HFFc6 (cell line): ENCODE measurements at places on chromosomes 7 and 10. TPM values are rescaled to one million over a fixed set of nuclear protein-coding genes. Genes with fewer than 3 reads are reported as not detected.

The CRYGN gene
- not detected in 3 replicates for total RNA-seq

The CCL24 gene
- not detected in 3 replicates for total RNA-seq

The CLRN3 gene
- total RNA-seq, result not detected in 3 replicates

DNA sequence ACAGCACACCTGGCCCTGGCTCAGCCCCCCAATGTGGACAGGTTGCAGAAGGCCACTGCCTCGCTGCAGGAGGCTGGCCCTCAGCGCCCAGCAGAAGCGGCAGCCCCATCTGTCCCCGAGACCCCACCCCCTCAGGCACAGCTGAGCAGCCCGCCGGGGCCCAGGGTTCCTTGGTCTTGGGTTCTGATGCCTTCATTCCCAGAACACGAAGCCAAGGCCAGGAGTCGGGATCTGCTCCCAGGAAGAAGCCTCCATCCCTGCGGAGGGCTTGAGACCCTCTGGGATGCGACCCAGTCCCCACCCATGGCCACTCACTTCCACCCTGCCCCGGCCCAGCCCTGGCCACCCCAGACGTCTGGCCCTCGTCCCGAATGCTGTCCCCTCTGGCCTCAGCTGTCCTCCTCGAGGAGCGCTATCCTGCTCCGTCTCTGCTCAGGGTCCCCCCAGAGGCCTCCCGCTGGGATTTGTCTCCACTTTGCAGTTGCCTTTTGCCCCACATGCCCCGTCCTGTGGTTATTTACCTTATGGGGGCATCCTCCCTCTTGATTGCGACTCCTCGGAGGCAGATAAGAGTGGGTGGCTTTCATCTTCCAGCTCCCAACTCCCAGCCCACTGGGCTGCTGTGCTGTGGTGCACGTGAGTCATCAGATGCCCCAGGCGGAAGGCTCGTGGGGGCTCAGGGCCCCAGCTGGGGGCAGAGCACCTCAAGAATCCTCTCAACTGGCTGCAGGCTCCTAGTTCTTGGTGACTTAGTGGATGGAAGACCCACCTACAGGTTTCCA is 97.5 kb downstream of the MKI67 start:
- no peak for DNase-seq

- DNase-seq, result no peak
These were observed 81.4 kb downstream of the ZNF33B start for GRCh38 chr10:42556931-42557330.

The BEND7 gene
- total RNA-seq, result 0.13 to 2.0 TPM (median 1.4 TPM) in 3 replicates

The SORBS1 gene
- total RNA-seq, result 0.05 to 0.27 TPM (median 0.18 TPM) in 3 replicates

- no peak for DNase-seq
These were observed 129.9 kb downstream of the KBTBD2 start for GRCh38 chr7:32761451-32762205.

The FGL2 gene
- total RNA-seq, result not detected in 3 replicates

GRCh38 chr10:97500297-97500575 is 1.5 kb downstream of the UBTD1 start:
- no peak for DNase-seq

DNA sequence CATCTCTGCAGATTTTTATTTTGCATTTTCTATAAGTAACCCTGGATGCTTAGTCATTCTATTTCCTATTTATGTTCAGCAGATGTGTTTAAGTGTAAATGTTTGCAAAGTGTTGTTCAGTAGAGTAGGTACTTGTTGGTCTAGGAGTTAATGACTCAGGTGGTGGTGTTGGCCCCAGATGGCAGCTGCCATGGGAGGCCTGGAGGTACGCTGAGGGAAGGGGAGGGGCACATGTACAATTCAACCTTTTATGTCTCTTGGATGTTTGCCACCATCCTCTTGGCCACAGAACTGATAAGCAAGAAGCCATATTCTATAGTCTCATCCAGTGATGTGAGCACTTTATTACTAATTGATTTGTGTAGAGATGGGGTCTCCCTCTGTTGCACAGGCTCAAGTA is 68.1 kb upstream of the SLC39A12 start:
- no peak for DNase-seq

DNA sequence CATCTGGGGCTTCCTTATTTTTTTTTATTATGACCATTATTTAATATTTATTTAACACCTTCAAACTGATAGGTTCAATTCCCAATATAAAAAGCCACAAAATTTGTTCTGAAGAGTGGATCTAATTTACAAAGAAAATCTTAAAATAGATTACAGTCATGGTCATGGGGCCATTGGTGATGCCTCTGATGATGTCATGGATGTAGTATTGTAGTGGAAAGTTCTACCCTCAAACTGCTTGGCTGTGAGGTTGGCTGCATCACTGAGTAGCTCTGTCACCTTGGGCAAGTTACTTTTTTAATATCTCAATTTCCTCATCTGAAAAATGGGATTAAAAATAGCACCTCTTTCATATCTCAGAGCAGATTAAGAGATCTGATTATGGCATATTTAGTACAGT is 128.5 kb downstream of the DKK1 start:
- DNase-seq, result peak; percentile 74

DNA sequence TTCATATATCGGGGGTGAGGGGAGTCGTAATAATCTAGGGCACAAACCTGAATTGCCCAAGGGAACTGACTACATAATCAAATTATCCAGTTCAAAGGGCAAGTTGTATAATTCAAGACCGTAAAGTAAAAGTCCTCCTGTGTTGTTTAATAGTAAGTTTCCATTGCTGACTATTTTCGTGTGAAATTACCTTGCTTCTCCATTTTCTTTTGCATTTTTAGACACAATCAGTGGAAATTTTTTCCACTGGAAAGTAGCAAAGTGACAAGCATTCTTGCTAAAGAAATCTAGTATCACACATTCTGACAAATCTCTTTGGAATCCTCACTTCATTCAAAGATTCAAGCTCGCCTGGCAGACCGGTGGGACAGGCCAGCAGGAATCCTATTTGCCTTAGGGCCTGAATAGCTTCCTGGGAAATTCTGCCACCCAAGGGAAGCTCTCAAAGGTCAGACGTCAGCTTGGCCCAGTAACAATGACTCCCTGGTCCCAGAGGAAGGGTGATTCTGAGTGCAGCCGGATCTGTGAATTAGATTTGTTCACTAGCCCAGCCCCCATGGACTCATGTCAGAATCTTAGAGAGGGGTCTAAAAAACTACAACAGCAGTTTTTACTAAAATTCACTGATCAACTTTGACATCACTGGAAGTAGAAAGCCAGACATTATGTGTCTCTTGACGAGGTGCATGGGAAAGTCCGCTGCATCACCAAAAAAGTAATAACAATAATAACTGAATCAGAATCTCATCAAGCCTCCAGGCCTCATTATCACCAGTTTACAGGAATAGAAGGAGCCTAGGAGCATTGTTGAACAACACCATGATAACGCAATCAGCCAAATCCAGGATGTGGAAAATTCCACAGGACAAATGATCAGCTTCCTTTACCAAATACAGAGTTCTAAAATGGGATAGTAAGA is 161.0 kb downstream of the SKIDA1 start:
- DNase-seq, result peak; percentile 88

DNA sequence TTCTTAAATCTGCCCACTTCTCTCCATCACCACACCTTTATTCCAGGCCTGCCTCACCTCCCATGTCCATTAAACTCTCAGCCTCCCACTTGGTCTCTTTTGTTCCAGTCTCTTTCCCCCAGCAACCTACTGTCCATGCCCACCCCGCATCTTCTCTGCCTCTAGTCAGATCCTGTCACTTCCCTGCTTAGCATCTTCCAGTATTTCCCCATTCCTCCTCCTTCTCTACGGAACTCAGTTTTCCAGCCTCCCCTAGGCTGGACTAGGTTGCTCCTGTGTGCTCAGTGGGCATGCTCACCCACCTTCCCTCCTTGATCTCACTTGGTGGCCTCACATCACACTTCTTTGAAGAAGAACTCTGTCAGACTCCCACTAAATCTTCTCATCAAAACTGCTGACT is 179.8 kb downstream of the BAMBI start:
- no peak for DNase-seq

DNA sequence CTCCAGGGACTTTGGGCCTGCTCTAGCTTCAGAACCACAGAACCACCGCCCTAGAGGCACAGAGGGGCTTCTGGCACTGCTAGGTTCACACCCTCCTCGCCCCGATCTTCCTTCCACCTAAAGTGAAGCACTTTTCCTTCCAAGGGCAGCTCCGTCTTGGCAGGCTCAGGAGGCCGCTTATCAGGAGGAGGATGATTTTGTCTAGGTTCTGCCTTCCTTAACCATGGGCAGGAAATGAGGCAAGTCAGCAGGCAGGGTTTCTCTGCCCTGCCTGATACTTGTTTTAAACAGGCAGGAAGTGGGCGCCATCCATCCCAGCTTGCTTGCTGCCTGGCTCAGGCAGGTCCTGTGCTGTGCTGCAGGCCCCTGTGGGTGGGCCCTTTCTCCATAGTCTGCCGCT is 8.3 kb upstream of the ATP6V0E2 start:
- DNase-seq, result no peak

- no peak for DNase-seq
These were observed 91.9 kb upstream of the GHITM start for GRCh38 chr10:84047258-84048010.

GRCh38 chr7:121138262-121138933 is 149.9 kb downstream of the CPED1 start:
- no peak for DNase-seq

DNA sequence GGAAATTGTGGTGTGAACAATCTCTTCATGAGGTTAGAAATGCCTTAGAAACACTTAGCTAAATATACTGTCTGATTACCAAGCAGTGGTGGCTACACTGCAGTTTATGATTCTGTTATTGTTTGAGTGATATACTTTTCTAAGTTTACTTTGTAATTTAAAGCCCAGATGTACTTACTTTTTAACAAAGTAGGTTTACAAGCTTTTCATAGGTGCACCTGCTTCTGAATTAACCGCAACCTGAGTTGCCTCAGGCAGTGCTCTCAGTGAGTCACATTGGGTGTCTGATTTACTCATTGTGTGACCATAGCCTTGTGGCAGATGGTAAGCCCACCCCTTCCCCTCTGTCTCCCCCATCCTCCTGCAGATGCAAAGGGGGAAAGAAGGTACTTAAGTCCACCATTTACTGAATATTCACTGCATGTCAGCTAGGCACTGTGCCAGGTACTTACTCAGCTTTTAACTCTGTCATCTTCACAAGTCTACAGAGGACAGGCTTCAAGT is 9.0 kb downstream of the MTURN start:
- DNase-seq, result peak; percentile 28

DNA sequence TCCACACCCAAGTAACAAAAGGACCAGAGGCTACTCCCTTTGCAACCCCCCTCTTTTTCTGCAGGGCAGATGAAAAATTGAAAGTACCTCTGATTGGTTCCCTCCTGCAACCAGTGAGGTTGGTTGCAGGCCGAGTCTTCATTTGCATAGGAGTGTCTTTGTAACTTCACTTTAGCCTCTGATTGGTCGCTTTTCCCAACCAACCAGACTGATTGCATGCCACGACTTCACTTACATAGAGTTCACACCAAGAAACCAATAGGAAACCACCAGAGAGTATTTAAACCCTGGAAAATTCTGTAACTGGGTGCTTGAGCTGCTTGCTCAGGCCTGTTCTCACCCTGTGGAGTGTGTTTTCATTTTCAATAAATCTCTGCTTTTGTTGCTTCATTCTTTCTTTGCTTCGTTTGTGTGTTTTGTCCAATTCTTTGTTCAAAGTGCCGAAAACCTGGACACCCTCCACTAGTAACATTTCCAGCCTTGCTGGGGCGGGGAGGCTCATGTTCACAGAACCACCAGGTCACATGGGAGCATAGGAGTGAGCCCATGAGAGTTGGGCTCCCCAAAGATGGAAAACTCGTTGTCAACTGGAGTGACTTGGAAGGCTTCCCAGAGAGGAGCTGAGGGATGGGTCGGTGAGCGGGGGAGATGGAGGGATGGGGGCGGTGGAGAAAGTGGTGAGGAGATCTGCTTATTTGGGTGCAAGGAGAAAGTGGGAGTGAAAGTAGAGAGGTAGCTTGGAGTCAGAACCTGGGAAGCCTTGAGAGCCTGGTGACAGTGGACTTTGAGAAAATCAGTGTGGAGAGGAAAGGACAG is 223.6 kb downstream of the GFRA1 start:
- DNase-seq, result no peak
